Stimulated activated CD4-positive, alpha-beta T cell treated with anti-CD3 and anti-CD28 coated beads, Interleukin-1b, Interleukin-23, amount 100 ng/mL, for 48 hours (primary cell): ENCODE measurements at places on chromosomes 12 and 14.

DNA sequence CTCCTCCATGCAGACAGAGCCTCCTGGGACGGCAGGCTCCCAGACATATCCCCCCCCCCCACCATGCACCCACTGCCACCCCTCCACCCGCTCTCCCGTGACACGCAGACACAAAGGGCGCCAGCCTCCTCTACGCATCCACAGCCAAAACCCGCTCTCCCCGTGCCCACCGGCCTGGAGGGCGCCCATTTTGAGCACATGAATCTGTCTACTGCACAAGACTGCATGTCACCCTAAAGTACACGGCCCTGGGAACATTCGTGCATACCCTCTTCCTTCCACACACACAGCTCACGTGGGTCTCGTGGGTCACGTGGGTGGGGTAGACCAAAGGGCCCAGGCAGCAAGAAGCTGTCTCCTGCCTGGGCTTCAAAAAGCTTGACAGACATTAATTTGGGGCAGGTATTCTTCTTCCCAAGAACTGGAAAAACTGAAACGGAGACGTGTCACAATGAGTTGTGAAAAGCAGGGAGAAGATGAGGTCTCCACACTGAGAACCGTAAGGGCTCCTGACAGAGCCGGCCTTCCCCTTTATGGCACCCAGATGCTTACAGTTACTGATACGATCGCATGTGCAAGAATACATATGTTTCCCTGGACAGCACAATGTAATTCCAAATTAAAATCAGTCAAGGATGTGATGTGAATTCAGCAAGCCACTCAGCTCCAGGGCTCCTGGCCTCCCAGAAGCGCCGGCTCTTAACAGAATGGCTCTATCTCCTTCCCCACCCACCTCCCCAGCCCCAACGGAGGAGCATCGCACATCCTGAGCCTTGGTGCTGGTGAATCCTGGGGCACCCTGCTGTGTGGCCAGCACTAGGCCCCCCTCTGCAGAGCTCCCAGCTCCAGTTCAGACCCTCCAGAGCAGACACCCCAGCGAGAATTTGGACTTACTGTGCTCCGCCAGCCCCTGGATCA, 1.9 kb downstream of the TGFB3 start:
- DNase-seq: no peak

- DNase-seq: peak; percentile 75
Observed at GRCh38 chr12:8032242-8033152, at the start of gene FOXJ2. FOXJ2 (plus strand) TSS chr12:8032716; CDS start chr12:8039833, 7,117 bp downstream.

GRCh38 chr12:94689002-94689645, 38.8 kb upstream of the TMCC3 start:
- no peak for DNase-seq

- no peak for DNase-seq
Observed at GRCh38 chr14:70254476-70254961, 65.8 kb upstream of the SLC8A3 start.

GRCh38 chr12:58425481-58426392, 484.4 kb downstream of the ATP23 start:
- peak; percentile 14 for DNase-seq
